Muscle of arm (tissue), 14 donors: ENCODE measurements at places on chromosomes 16 and 17.
A peak's percentile ranks its signal among the peaks of the same experiment; 100 is the strongest.

DNA sequence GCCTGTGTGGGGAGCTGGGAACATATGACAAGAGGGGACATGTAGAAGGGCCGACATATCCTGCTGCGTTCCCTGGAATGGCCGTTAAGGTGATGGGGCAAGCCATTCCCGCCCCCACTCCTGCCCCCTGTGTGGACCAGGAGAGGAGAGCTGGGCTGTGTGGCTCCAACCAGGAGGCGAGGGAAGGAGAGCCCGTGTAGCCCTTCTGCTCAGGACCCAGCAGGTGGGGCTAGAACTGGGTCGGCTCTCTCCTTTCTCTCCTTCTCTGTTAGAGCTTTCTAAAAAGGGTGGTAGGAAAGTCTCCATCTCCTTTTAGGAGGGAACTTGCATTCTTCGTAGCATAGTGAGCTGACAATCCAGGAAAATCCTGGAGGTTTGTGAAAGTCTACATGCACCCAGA, 12.8 kb downstream of the SPHK1 start:
- DNase-seq: no peak

GRCh38 chr16:5393070-5393469, 295.5 kb upstream of the EEF2KMT start:
- DNase-seq: no peak

DNA sequence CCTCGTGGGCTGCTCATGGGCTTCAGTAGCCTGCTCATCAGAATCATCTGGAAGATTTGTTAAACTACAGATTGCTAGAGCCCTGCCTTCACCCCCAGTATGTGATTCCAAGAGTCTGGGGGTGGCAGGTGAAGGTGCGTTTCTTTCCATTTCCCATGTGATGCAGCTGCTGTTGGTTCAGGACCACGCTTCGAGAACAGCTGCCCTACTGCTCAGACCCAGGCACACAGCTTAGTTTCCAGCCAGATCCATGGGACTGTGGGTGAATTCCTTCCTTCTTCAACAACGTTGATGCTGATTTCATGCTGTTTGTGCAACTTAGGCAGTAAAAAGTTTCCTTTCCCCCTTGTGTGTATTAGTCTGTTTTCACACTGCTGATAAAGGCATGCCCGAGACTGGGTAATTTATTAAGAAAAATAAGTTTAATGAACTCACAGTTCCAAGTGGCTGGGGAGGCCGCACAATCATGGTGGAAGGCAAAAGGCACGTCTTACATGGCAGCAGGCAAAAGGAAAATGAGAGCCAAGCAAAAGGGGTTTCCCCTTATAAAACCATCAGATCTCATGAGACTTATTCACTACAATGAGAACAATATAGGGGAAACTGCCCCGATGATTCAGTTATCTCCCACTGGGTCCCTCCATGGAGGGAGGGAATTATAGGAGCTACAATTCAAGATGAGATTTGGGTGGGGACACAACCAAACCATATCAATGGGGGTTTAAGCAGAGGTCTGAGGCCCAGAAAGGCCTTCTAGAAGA, 159.2 kb downstream of the XYLT1 start:
- DNase-seq: no peak

- no peak for DNase-seq
Observed at GRCh38 chr16:66976746-66977145, 11.6 kb upstream of the CES4A start.

GRCh38 chr16:894841-895240, 75.9 kb downstream of the LMF1 start:
- no peak for DNase-seq

DNA sequence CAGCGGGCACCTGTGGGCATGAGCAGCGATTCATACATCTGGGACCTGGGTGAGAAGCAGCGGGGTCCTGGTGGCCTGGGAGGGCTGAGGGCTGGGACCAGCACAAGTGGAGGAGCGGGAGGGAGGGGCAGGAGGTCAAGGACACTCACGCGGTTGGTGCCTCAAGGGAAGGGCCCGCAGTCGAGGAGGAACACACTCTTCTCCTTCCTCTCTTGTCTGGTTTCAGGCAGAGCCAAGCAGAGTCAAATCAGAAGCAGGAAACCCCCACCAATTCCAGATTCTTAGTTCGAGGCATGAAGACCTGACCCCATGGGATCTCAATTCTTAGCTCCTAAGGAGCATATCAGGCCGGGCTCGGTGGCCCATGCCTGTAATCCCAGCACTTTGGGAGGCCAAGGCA, 15.7 kb downstream of the DNAI2 start:
- no peak for DNase-seq

DNA sequence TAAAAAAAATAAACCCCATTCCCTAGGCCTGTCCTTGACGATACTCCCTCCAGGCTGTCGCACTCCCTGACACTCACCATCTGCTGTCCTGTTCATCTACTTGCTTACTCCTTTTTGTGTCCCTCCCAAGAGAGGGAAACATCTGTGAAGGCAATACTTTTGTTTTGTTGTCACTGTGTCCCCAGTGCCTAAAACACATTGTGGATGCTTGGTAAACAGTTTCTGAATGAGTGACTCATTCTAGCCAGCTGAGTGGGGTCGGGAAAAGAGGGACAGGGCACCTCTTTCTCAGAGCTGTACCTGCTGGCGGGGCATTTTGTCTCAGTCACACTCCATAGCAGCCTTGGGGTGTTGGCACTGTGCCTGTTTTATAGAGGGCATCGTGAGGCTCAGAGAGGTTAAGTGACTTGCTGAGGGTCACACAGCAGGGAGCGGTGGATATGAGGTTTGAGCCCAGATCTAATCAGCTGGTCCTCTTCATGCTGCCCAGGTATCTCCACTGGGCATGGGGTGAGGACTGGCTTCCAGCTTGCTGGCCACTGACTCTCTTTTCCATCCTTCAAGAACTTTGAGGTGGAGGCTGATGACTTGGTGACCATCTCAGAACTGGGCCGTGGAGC, 15.6 kb downstream of the MAP2K3 start:
- no peak for DNase-seq

DNA sequence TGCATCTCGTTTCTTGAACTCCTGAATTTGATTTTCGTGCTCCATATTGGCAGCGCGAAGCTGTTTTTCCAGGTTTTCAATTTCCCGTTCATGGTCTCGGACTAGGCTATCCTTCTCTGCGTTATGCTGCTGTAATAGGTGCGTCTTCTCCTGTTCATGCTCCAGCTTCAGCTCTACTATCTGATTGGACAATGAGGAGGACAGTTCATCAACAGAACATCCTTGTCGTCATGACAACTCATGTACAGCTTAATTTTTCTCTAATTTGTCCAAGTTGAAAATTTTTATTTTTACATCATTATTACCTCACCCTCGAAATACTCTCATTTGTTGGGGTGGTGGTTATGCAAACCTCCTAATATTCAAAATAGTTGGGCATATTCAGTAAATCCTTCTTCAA, 289.8 kb downstream of the CEP112 start:
- no peak for DNase-seq

GRCh38 chr17:44828919-44829522, 1.1 kb downstream of the GJC1 start:
- no peak for DNase-seq

DNA sequence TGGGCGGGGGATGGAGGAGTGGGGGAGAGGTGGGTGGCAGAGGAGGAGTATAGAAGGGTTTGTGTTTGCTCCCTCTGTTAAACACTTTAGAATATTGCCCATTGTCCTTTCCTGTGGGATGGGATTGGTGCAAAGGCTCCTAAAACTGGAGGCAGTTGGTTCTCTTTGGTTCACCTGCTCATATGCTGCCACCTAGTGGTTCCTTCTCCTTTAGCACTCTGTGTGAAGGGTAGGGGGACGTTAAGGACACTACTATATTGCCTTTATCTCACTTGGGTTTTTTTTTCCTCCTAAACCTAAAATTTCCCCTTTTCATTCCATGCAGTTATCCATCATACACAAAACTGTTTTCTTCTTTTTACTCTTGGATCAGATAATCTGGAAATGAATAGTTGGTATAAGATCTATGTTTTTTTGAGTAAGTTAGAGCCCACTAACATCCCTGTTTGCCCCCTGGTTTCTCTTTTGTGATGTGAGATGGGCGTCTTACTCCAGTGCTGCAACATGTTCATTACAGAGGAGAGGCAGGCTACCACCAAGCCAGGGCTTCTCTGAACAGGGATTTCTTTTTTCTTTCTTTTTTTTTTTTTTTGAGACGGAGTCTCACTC, 23.8 kb downstream of the SNX11 start:
- DNase-seq: peak; percentile 76

DNA sequence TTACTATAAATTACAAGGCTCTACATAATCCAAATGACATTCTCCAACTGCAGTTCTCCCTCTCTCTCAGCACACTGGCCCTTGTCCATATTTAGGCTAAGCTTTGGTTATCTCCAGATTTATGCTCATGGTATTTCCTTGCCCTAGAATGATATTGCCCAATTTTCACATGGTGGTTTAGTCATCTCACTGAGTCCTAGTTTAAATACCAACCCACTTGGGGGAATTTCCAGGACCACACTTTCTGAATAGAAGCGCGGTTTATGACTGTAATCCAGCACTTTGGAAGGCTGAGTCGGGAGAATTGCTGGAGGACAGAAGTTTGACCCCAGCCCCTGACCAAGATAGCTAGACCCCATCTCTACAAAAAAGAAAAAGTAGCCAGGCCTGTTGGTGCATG, 280.1 kb upstream of the MON1B start:
- no peak for DNase-seq

GRCh38 chr16:48212033-48212432, 32.1 kb upstream of the LONP2 start:
- no peak for DNase-seq

DNA sequence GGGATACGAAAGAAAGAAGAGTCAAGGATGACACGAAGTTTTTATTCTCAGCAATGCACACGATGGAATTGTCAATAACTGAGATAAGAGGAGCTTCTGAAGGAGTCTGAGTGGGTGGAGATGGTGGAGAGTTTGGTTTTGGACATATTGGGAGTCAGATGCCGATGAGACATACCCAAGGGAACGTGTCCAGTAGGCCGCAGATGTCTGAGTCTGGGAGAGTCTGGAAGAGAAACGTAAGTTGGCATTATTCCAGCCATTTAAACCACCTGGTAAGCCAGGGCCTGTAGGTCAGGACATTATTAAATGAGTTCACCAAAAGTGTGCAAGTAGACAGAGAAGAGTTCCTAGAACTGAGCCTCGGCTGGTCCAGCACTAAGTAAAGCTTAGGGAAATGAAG, 478.3 kb upstream of the CDH5 start:
- DNase-seq: no peak

DNA sequence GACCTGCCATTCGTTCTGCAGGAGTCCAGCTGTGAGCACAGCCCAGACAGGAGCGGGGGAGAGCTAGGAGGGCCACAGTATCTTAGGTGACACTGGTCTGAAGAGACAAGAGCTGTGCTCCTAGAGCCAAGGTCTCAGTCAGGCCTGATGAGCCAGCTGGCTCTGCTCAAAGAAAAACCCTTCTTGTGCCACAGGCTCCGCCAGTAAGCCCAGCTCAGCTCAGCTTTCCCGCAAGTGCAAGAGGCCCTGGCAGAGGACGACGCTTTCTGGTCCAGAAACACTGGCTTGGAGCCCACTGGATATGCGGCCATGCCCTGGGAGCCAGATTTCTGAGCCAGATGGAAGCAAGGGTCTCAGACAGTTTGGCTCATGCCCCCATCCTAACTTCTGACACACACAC, 23.9 kb downstream of the PEMT start:
- peak; percentile 74 for DNase-seq

- no peak for DNase-seq
Observed at GRCh38 chr16:79554912-79555311, 45.6 kb downstream of the MAF start.

DNA sequence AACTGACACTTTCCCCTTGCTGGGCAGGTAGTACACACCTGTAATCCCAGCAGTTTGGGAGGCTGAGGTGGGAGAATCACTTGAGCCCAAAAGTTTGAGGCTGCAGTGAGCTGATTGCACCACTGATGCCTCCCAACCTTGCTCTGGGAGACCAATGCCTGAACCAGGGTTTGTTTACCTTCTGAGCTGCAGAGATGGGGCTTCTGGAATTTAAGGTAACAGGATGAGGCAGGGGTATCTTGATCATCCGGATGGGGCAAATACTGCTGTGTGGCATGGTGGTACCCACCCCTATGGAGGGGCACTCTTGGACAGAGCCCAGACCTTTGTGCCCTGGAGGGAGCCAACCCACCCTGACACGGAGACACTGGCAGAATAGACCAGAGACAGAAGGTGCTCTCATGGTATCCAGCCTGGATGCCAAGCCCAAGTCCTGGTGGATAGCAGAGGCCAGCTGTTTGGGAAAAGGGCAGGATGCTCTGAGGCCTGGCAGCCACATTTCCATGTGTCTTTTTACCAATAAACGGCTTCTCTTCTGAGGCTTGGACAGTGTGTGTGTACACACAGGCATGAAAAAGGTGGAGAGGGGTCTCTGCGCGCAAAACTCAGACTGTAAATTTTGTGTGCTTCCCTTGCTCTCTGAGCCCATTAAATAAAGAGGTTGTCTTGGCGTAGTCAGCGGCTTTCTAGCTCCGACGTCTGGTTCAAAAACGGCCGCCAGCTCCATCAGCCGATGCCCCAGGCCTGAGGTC, 4.4 kb downstream of the ZNF48 start:
- no peak for DNase-seq

- no peak for DNase-seq
Observed at GRCh38 chr17:14118951-14119350, 49.6 kb downstream of the COX10 start.

DNA sequence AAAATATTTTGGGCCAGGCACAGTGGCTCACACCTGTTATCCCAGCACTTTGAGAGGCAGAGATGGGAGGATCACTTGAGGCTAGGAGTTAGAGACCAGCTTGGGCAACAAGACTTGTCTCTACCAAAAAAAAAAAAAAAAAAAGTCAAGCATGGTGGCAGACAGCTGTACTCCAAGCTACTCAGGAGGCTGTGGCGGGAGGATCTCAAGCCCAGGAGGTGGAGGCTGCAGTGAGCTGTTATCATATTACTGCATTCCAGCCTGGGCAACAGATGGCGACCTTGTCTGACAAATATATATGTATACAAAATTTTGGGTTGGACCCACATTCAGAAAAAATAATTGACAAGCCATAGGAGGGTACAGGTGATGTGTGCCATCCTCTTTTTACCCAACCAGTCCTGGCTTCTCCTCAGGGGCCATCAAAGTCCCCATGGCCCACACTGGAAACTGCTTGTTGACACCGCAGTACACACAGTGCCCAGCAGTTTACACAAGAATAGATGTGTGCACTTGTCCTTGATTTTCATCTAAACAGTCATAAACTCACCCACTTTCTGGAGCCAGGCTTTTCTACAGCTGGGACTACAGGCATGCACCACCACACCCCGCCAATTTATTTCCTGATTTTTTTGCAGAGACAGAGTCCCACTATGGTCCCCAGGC, 1.7 kb downstream of the CES2 start:
- no peak for DNase-seq

- DNase-seq: no peak
Observed at GRCh38 chr17:72477491-72477890, 356.7 kb downstream of the SOX9 start.
